CD4-positive, alpha-beta memory T cell (primary cell): ENCODE measurements at places on chromosomes 3 and 15. TPM values are rescaled to one million over a fixed set of nuclear protein-coding genes. Genes with fewer than 3 reads are reported as not detected.

Gene CEMIP
- 0.23 TPM for total RNA-seq

Gene GP9
- not detected for total RNA-seq

Gene PCOLCE2
- total RNA-seq, result not detected

Gene GPR171
- total RNA-seq, result 129 TPM

Gene PLSCR4
- not detected for total RNA-seq

Gene CSTA
- 0.61 TPM for total RNA-seq

GRCh38 chr15:52164631-52165265 lies 26.4 kb downstream of the GNB5 start:
- no peaks in the 10 kb centered on the region for H3K27me3 ChIP-seq
- DNase-seq, result no peak
- H3K27ac ChIP-seq, result no peak overlapping the region
- H3K4me3 ChIP-seq, result no peak overlapping the region
- H3K36me3 ChIP-seq, result peaks cover 8% of the 10 kb centered on the region
- peaks cover 4% of the 10 kb centered on the region for H3K4me1 ChIP-seq

- no peak overlapping the region for H3K27ac ChIP-seq
- no peaks in the 10 kb centered on the region for H3K27me3 ChIP-seq
- H3K4me1 ChIP-seq, result no peaks in the 10 kb centered on the region
- no peaks in the 10 kb centered on the region for H3K36me3 ChIP-seq
- DNase-seq, result no peak
These were observed 497.0 kb upstream of the CCDC54 start for GRCh38 chr3:106880206-106880605.

DNA sequence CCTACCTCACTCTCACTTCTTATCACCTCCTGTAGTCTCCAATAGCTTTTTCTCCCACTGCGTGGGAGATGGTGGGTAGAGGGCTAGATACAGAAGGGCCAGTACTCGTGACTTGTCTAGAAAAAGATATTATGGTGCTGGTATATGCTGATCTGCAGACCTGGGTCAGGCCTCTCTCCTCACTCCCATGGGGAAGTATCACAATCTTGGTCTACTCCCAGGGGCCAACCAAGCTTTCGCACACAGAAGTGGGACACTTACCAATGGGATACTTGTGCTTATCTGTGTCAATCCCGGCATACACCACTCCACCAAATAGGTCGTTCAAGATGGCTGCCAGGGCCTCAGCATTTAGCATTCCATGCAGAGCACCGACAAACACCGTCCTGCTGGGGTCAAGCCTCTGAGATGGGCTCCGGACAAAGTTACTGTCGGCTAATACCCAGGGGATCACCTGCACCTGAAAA lies 9.0 kb upstream of the RPS17 start:
- H3K27ac ChIP-seq, result no peak overlapping the region
- no peaks in the 10 kb centered on the region for H3K4me1 ChIP-seq
- H3K27me3 ChIP-seq, result no peaks in the 10 kb centered on the region
- no peak overlapping the region for H3K4me3 ChIP-seq
- no peaks in the 10 kb centered on the region for H3K36me3 ChIP-seq

GRCh38 chr3:79354179-79354688 lies 413.6 kb downstream of the ROBO1 start:
- no peak overlapping the region for H3K4me3 ChIP-seq
- no peak overlapping the region for H3K27ac ChIP-seq
- no peaks in the 10 kb centered on the region for H3K36me3 ChIP-seq
- no peak for DNase-seq
- no peaks in the 10 kb centered on the region for H3K4me1 ChIP-seq

- no peaks in the 10 kb centered on the region for H3K36me3 ChIP-seq
- no peaks in the 10 kb centered on the region for H3K27me3 ChIP-seq
- H3K4me3 ChIP-seq, result no peak overlapping the region
- no peak for DNase-seq
- H3K4me1 ChIP-seq, result no peaks in the 10 kb centered on the region
- no peak overlapping the region for H3K27ac ChIP-seq
These were observed 97.6 kb upstream of the GAP43 start for GRCh38 chr3:115525731-115526130.
